NCI-H1436 (cell line): ENCODE measurements at places on chromosomes 4 and X.

GRCh38 chrX:148567229-148567628 is 66.8 kb downstream of the AFF2 start:
- DNase-seq: no peak

DNA sequence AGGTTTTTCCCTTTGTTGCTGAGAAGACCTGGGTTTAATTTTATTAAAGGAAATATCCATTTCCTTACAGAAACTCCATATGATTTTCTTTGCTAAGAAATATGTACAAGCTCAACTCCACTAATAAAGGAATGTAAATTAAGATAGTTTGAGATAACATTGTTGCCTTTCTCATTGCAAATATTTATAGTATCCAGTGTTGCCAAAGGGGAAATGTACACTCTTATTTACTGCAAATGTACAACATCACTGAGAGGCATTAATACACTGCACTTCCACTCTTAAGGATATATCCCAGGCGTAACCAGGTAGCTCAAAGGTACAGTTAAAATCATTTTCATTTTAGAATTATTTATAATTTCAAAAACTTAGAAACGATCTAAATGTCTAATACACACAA is 7.5 kb upstream of the LRBA start:
- no peak for DNase-seq

DNA sequence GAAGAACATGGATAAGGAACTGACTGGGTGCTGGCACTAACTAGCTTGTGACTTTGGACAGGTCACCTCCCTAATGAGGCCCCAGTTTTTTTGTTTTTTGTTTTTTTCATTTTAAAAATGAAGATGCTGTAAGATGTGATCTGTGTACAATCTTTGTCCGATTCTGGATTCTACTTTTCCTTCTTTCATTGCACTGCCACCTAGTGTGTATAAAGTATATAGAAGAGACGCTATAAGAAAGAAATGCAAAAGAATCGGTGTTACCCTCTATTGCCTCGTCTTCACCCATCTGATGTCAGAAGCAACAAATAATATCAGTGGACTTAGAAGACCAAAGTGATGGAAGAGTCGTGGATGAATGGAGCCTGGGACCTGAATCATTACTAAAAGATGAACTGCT is 58.6 kb upstream of the P2RY10 start:
- no peak for DNase-seq

GRCh38 chr4:110629780-110630687 is 7.2 kb upstream of the PITX2 start:
- no peak for DNase-seq

- DNase-seq: no peak
Observed at GRCh38 chr4:182973941-182974340, 56.8 kb upstream of the DCTD start.

DNA sequence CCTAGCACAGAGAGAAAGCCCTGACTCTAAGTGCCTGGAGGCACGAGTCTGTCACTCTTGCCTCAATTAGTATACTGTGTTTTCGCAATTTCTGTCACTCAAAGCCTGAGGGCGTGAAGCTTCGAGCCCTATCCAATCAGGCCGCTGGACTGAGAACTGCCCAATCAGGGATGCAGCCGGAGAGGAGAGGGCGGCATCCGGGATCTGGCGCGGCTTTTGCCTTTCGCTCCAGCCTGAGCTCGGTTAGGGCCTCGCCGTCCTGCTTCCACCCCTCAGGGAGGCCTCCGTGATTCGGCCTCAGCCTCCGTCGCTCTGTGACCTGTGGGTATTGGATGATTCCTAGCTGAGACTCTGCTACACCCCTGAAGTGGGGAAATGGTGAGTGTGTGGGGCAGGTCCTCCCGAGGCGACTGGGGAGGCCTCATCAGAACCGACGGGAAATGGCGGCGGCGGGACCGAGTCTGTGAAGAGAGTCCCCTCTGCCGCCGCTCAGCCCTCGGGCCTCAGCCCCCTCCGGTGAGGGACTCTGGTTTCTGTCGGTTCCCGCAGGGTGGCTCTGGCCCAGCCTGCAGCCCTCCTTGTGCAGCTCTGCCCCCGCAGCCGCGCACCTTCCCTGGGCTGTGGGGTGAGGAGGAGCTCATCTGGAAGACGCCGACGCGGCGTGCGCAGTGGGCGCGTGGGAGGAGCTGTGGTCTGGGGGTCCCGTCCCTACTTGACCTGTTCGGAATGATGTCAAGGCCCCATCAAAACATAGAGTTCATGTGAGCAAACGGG is 48.5 kb downstream of the ZNF141 start:
- DNase-seq: no peak

- no peak for DNase-seq
Observed at GRCh38 chr4:111535792-111536191, 609.5 kb upstream of the FAM241A start.
